ENCODE measurements at places on chromosomes 2 and 18.

GRCh38 chr2:213688133-213688532 lies 403.9 kb downstream of the SPAG16 start:
- no peak for DNase-seq

- no peak for DNase-seq
These were observed 760.0 kb downstream of the METTL4 start for GRCh38 chr18:1811282-1811681.

GRCh38 chr18:21309248-21309647 lies 67.2 kb downstream of the GREB1L start:
- DNase-seq = no peak

DNA sequence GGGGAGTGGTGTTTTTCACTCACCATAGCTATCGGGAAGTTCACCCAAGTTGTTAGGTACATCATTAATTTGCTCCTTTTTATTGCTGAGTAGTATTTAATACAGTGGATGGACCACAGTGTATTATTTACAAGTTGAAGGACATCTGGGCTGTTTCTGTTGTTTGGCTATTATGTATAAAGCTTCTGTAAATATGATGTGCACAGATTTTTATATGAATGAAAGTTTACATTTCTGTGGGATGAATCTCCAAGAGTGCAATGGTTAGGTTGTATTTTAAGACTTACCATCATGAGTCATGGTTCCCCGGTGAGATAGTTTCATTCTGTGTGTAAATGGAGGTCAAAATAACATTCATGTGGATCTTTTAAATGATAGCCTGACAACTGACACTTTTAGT lies 337.4 kb downstream of the PTPRM start:
- peak; percentile 95 for DNase-seq

DNA sequence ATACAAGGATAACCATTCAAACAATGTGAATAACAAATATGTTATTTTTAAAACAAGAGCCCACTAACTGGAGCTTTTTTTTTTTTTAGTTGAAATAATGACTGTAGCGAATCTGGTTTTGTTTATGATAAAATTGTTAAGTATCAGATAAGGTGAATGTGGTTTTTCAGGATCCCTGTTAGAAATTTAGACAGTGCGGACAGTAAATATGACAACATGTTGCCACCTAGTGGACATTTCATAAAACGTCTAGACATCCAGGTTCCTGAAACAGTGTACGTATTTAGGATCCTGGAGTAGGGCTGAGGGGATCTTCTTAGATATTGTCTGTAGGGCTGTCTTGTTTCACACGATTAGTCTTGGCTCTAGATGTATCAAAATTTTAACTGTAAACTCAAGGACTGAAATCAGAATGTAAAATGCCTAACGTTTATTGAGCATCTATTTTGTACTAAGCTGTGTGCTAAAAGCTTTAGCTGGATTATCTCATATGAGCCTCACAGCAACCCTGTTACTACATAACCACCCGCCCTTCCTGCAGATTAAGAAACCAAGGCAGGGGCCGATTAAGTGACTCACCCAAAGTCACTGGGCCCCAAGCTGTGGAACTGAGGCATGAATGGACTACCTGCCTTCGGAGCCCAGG lies 23.9 kb upstream of the CCDC68 start:
- peak; percentile 76 for DNase-seq

GRCh38 chr2:143759455-143759854 lies 630.2 kb downstream of the ARHGAP15 start:
- DNase-seq = no peak

DNA sequence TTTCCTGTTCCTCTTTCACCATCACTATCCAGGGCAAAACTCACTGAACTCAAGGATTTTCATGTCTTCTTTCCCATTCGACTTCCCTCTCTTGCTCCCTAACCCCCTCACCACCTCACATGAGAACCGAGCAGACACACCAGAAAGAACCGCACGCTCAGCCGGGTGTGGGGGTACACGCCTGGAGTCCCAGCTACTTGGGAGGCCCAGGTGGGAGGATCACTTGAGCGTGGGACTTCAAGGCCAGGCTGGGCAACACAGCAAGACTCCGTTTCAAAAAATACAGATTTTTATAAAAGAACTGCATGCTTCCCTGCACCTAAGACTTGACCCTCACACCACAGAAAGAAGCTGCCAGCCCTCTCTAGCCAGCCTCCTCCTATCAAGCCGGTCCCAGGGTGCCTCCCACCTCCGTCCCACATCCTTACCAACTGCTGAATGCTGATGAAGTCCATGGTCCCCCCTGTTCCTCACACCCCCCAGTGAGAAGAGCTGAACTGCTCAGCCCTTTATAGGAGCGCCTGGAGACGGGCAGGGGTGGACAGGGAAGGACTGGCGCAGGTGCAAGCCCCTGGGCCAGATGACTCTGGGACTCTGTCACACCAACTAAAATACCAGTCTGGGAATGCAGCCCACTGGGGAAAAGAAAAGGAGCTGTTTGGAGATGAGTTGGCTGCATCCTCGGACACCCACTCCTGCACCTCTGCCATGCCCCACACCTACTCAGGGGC lies at the start of gene ANKRD23:
Gene ANKRD23 (minus strand): TSS at position 484 of the 731 bp plus-strand sequence. CDS start 29 bp downstream, at position 455.
- no peak for DNase-seq

DNA sequence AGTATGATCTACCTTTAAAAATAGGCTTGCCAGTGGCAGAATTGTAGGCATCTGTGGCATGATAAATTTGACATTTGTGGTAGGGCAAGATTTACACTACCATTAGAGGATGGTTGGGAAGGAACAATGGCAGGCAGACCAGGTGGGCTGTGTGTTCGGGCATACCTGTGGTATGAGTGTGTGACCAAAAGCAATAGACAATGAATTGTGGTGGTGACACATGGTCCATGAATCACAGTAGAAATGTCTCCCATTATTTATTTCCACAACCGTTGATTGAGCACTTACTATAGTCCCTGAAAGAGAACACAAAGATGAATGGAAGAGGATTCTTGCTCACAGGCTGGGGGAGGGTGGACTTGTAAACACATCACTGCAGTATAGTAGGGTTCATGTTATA lies 29.9 kb upstream of the RUFY4 start:
- DNase-seq = peak; percentile 29

GRCh38 chr2:219661197-219661954 lies 33.9 kb downstream of the SLC4A3 start:
- peak; percentile 45 for DNase-seq

- peak; percentile 87 for DNase-seq
These were observed at the start of gene ZNF24 for GRCh38 chr18:35343936-35344735. ZNF24 (minus strand) TSS chr18:35344420; CDS start chr18:35340650, 3,770 bp downstream.

DNA sequence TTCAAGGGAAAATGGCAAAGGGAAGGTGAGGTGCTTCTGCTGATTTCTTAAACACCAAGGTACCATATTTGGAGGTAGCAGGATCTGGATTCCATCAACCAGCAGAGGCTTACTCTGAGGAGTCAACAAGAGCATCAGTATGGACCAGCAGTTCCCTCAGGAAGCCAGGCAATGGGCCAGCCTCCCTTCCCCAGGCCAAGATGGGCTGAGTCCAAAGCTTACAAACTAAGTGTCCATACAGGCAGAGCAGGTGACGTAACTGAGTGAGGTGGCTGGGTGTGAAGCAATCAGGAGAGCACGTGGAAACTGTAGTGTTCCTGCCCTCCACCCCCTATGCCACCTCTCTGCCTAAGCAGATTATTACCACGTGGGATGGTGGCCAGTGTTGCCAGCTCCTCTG lies 134.2 kb upstream of the HNRNPA3 start:
- DNase-seq = peak; percentile 3

DNA sequence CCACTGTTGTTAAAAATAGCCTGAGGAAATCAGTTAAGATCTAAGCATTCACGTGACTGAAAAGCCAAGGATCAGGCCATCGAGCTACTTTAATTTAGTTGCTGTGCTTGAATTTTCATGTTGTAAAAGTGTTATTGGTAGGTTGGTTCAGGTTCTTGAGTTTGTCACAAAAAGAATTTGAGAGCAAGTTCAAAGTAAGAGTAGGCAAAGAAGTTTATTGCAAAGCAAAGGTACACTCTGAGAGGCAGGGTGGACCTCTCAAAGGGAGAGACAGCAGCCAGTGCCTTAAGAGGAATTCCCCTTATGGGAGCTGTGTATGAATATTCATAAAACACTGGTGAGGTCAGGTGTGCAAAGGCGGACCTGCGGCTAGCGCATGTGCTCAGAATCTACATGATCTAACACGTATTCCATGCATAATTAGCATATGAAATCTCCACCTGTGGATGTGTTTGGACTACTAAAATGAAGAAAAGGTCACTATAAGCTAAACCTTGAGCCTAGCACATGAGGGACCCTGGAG lies 236.5 kb downstream of the NDUFA10 start:
- DNase-seq = no peak

GRCh38 chr2:105325389-105325963 lies 4.1 kb downstream of the TGFBRAP1 start:
- DNase-seq = peak; percentile 55

GRCh38 chr2:121045245-121045644 lies 239.8 kb downstream of the TFCP2L1 start:
- no peak for DNase-seq

- no peak for DNase-seq
These were observed 923.8 kb downstream of the LRP1B start for GRCh38 chr2:141207036-141207385.

DNA sequence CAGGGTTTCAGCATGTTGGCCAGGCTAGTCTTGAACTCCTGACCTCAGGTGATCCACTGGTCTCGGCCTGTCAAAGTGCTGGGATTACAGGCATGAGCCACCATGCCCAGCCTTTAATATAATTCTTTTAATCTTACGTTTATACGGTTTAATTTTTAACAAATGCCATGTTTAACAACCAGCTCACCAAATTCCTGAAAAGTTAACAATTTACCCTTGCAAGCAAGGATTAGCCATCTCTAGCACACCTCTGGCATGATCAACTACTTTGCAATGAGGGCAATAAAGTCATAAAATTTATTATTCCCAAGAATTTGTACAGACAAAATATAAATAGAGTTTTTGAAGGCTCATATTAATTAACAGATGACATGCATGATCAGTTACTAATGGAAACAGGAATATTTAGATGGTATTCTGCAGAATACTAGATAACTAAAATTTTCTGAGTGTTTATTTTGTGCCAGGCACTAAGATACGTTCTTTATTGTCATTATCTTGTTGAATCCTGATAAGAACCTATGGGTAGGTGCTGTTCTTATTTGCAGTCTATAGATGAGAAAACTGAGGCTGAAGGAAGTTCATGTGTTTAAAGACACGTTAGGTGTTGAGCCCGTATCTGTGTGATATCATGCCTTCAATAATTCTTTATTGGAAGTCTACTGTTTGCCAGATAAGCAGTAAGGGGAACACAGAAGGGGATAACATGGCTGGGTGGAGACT lies 190.1 kb downstream of the CDCA7 start:
- DNase-seq = no peak

GRCh38 chr2:84456156-84456555 lies 2.9 kb downstream of the SUCLG1 start:
- no peak for DNase-seq

- no peak for DNase-seq
These were observed 40.8 kb upstream of the CFAP36 start for GRCh38 chr2:55478610-55479304.

- peak; percentile 33 for DNase-seq
These were observed 85.6 kb upstream of the SPOPL start for GRCh38 chr2:138415985-138416384.

- DNase-seq = no peak
These were observed at the start of gene RTP5 for GRCh38 chr2:241869087-241869961. RTP5 (plus strand) TSS chr2:241869729; CDS start chr2:241869757, 28 bp downstream.

GRCh38 chr2:138112536-138112935 lies 148.3 kb downstream of the HNMT start:
- DNase-seq = no peak

DNA sequence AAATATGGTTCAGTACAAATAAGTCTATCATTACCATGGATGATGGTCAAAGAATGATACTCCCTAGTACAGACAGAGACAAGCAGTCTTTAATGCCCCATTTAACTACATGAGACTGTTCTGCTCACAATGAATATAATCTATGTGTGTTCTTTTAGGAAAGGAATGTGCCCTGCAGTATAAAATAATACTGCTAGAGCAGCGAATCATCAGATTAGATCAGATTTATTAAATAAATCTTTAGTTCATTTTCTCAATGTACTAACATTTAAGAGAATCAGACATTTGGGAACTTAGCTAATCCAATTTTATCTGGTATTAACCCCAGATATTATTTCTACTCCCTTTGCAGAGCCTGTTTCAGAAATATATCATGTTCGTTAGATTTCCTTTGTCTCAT lies 272.0 kb upstream of the GCFC2 start:
- DNase-seq = no peak

- no peak for DNase-seq
These were observed 94.9 kb downstream of the PXDN start for GRCh38 chr2:1649103-1650084.

DNA sequence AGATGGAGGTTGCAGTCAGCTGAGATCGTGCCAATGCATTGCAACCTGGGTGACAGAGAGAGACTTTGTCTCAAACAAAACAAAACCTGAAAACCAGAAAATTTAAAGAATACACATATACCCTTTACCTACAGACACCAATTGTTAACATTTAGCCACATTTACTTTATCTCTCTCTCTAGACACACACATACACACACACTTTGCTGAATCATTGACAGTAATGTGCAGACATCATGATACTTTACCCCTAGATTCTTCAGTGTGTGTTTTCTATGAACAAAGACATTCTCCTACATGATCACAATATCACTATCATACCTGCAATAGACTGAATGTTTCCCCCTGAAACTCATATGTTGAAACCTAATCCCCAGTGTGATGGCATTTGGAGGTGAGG lies 10.2 kb upstream of the CFLAR start:
- DNase-seq = no peak

GRCh38 chr2:144224472-144224871 lies 295.4 kb downstream of the ZEB2 start:
- DNase-seq = no peak

GRCh38 chr2:112627060-112628040 lies 18.4 kb upstream of the SLC20A1 start:
- peak; percentile 97 for DNase-seq

DNA sequence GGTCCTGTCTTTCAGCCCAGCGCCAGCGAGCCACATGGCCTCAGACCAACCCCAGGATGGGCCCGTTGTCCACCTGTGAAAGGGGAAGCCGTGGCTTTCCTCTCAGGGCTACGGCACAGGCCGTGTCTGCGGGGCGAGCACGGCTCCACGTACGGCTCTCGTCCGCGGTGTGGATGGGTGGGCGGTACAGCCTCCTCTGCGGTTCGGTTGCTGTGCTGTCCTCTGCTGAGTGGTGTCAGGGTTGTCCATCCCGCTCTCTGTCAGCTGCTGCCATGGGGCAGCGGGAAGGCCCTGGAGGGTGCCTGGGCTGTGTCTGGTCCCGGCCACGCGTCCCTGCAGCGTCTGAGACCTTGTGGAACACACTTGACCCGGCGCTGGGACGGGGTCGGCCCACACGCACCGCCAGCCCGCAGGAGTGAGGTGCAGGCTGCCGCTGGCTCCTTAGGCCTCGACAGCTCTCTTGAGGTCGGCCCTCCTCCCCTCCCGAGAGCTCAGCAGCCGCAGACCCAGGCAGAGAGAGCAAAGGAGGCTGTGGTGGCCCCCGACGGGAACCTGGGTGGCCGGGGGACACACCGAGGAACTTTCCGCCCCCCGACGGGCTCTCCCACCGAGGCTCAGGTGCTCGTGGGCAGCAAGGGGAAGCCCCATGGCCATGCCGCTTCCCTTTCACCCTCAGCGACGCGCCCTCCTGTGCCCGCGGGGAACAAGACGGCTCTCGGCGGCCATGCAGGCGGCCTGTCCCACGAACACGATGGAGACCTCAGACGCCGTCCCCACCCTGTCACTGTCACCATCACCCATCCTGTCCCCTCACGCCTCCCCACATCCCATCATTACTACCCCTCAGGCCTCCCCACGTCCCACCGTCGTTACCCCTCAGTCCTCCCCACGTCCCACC lies 128.7 kb downstream of the NFATC1 start:
- no peak for DNase-seq

- no peak for DNase-seq
These were observed 363.5 kb upstream of the KLHL29 start for GRCh38 chr2:23021311-23022120.
